ENCODE measurements at places on chromosomes 2 and 18.

- DNase-seq: no peak
Observed at GRCh38 chr2:86793752-86794151, 3.0 kb upstream of the CD8A start.

DNA sequence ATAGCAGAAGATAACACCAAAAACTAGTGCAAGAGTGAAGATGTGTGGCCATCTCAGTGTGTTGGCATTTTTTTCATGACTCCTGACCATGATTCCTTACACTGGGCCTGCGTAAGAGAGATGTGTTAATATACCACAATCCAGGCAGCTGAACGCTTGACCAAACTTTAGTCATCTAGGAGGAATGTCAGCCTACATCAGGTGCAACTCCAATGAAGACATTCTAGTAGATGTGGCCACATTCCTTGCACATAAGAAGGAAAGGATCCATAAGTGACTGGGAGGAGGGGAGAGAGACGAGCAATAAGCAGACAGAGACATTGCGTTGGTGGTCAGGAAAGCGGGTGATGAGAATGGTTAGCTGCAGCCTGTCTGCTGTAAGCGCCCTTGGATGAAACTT is 42.6 kb downstream of the CYRIA start:
- no peak for DNase-seq

DNA sequence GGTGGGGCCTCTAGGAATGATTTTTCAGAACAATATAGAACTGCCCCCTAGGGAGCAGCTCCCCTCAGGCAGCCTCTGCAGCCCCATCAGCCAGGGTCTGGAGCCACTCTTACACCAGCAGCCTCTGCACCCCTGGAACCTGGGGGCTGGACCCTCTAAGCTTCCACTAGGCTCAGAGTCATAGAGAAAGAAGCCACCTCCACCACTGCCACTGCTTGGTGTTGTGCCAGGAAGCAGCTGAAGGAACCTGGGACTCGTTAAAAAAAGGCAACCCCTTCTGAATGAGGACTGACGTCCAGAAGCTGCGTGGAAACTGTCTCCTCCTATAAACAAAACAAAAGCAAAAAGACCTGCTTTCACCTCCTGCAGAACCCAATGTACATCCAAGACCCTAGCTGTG is 98.1 kb upstream of the HS6ST1 start:
- no peak for DNase-seq

DNA sequence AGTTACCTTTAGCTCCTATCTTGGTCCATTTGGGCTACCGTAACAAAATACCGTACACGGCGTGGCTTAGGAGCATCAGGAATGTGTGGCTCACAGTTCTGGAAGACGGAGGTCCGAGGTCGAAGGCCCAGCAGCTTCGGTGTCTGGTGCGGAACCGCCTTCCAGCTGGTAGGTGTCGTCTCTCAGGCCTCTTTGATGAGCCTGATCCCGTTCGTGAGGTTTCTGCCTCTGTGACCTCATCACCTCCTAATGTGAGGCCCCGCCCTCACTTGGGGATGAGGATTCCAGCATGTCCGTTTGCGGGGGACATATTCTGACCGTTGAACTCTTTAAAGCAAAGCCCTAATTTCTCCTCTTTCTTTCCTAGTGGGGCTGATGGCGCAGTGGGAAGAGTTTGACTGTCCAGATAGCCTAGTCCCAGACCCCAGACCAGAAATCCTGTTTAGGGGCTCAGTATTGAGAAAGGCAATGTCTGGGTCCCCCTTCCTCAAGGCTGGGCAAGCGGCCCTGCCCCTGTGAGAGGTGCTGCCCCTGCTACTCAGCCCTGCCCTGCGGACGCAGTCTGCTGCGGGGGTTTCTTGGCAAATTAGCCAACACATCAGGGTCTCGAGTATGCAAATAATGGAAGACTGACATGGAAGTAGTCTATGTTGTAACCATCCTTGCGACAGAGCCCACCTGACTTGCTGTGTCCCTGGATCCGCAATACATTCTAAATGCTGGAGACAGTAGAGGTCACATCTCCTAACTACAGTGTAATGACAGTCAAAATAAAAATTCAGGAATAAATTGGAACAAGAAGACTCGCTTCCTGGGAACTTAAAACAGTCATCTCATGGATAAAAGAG is 128.0 kb downstream of the ASB1 start:
- DNase-seq: no peak

DNA sequence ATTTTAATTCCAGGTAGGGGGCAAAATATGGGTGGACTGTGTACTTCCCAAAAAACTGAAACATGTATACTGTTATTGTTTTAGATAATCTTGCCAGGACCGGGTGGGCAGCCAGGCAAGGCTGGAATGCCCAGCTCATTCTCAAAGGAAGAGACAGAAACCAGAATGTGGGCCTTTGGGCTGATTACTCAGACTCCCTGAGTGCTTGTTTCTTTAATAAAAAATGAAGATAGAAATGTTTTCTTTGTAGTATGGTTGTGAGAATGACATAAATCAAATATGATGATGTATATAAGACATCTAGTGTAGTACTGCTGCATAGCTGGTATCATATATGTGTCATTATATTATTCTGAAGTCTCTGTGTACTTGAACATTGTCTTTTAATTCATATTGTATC is 231.6 kb upstream of the NT5C1B start:
- no peak for DNase-seq

DNA sequence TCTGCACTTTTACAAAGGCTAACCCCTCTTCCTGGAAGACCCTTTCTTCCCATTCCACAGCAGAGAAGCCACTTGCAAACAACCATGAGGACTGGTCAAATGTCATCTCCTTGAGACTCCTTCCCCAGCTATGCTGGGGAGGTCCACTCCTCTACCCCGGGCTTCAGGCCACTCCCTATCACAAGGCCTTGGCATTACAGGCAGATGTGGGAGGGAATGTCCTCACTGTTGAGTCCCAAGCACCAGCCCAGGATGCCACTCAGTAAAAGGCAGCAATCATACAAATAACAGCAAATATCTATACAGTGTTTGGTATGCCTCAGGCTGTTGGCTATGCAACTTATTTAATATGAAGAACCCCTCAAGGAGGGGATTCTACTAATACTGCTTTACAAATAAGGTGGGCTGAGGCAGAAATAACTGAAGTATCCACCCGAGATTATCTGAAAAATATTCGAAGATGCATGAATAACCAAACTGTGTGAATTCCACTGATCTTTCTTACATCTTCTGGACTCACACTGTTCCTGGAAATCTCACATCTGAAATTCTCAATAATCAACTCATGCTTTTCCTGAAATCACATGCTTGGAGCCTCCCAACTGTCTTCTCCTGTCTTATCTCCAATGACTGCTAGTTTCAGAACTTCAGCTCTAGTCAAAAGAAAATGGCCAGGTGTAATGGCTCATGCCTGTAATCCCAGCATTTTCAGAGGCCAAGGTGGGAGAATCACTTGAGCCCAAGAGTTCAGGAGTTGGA is 226.3 kb downstream of the TCF4 start:
- DNase-seq: no peak

DNA sequence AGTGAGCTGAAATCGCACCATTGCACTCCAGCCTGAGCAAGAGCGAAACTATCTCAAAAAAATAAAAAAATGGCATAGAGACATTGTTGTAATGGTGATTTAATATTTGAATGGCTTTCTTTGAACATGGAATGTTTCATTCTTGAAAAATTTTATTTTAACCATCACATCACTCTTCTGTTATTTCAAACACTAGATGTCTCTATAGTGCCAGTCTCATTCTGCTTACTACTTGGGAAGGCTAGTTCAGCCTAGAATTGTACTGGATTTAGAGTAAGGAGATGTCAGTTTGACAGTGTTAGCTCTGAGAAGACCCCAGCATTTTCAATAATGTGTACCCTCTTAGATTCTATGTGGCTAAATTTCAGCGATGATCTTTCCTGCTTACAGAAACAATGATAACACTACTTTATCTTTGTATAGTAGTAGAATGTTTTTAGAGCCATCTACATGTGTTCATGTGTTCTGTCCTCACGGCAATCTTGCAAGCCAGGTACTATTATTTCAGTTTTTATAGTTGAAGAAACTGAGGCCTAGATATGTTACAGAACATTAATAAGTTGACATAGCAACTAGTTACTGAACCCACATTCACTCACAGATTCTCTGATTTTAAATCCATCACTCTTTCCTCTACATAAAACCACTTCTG is 142.9 kb upstream of the ZSWIM2 start:
- no peak for DNase-seq

DNA sequence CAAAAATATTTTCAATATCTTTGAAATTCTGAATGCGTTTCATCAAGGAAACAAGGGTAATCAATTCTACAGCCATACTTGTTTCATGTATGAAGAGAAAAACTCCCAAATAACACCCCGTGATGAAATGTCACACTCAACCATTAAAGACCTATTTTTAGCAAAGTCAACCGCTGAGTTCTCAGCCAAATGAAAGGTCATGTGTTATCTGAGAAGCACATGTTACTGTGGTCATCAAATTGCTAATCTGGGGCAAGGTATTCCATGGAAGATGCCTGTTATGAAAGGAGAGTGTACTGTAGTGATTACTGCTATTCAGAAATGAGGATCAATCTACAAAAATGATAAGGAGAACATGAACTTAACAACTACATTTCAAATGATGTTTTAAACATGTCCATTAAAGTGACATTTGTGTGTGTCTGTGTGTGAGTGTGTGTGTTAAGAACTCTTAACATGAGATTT is 126.7 kb downstream of the BCL2 start:
- no peak for DNase-seq

DNA sequence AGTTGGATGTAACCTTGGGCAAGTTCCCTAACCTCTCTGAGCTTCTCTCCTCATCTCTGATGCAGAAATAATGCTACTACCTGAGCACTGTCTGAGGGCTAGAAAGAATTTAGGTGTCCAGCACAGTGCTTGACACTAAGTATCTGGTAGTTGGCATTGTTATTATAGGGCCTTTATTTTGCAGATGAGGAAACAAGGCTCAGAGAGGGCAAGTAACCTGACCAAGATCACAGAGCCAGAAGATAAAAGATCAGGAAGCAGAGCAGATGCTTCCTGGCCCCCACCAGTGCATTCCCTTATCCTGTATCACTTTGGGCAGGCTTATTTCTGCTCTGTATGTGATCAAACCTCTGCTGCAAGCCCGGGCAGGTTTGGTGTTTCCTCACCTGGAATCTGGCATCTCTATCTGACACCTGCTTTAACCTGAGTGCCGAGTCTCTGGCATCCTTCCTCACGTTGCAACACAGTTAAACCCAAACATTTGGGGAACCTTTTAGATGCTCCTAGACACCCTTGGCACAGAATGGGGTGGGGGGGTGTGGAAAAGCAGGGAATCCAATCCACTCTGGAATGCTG is 69.9 kb downstream of the PLB1 start:
- no peak for DNase-seq

- DNase-seq: no peak
Observed at GRCh38 chr2:234290671-234291070, 206.2 kb downstream of the ARL4C start.

GRCh38 chr18:36128530-36128870 is 640 bp downstream of the SLC39A6 start:
- no peak for DNase-seq

DNA sequence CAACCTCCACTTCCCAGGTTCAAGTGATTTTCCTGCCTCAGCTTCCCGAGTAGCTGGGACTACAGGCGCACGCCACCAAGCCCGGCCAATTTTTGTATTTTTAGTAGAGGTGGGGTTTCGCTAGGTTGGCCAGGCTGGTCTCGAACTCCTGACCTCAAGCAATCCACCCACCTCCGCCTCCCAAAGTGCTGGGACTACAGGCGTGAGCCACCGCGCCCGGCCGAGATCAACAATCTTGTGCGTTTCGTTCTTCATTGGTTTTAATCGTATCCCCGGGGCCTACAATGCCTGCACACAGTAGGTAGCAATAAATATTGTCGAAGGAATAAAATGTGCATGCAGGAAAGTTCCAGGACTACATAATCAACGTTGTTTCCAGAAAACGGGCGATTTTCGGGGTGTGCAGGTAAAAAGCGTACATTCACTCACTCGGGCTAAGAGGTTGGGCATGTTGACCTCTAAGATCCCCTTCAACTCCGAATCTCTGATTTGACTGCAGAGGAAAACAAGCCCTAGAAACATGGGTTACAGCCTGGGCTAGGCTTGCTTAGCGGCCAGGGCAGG is 2.7 kb upstream of the SOS1 start:
- DNase-seq: no peak

DNA sequence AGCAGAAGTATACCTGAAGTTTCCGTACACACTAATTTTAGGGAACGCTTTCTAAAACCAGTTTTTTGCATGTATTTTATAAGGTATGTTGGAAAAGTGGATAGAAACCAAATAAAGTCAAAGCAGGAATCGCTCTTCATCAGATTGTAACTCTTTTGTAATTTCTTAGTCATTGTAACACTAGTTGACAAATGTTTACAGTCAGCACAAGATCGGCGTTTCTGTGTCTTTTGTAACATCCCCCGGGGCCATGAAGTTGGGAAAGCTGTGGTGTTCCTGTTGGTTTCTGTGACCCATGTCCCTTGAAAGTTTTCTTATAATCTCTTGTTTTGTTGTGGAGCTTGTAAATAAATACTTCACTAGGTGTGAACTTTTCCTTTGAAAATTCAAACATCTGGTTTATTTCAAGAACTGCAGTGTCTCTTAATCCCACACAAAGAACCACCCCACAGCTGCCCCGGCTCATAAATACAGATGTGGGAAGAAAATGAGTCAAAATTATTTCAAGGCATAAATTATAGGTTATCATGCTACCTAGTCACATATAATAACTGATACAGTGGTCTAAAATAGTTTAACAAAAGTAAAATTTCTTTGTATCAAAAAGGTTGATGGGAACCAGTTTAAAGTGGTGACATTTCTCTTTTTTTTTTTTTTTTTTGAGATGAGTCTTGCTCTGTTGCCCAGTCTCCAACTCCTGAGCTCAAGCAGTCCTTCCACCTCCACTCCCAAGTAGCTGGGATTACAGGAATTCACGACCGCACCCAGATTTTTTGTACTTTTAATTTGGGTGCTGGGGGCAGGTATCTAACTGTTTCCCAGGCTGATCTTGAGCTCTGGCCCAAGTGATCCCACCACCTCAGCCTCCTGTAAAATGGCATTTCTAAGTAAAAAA is 751 bp upstream of the NMI start:
- no peak for DNase-seq

- no peak for DNase-seq
Observed at GRCh38 chr2:36596397-36596796, 1.6 kb downstream of the FEZ2 start.

GRCh38 chr2:181047829-181048228 is 67.4 kb downstream of the UBE2E3 start:
- DNase-seq: no peak

- no peak for DNase-seq
Observed at GRCh38 chr18:12928641-12929040, 19.2 kb upstream of the SEH1L start.

- no peak for DNase-seq
Observed at GRCh38 chr2:112803691-112804521, 19.6 kb upstream of the IL1A start.

GRCh38 chr18:38996056-38996455 is 1430.5 kb upstream of the CELF4 start:
- no peak for DNase-seq

DNA sequence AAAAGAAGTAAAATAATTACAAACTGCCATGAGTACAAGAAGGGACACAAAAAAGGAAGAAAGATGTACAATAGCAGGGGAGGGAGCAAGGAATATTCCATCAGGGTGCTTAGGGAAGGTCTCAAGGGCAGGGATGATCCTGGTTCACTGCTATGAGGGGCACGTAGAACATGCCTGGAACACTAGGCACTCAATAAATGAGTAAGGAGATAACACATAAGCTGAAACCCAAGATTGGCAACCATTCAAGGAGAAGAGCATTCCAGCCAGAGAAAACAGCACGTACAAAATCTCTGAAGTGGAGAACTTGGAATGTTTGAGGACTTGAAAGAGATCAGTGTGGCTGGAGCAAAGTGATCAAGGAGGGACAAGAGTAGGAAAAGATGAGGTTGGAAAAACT is 103.2 kb downstream of the FAM161A start:
- DNase-seq: no peak
